ENCODE measurements at places on chromosomes 12 and 14. TPM values are rescaled to one million over a fixed set of nuclear protein-coding genes. Genes with fewer than 3 reads are reported as not detected.
A peak's percentile ranks its signal among the peaks of the same experiment; 100 is the strongest.

- DNase-seq: peak; percentile 22
- no peaks in the 10 kb centered on the region for H3K27me3 ChIP-seq
- peaks cover 28% of the 10 kb centered on the region for H3K4me1 ChIP-seq
- no peaks in the 10 kb centered on the region for H3K36me3 ChIP-seq
- peak overlapping the region; percentile 82 for H3K27ac ChIP-seq
Observed at GRCh38 chr14:22106700-22107697, 433.4 kb upstream of the OR4E1 start.

ZCRB1 gene
- total RNA-seq: 79.5 TPM

- DNase-seq: no peak
- H3K4me1 ChIP-seq: peaks cover 18% of the 10 kb centered on the region
- H3K27me3 ChIP-seq: no peaks in the 10 kb centered on the region
- H3K36me3 ChIP-seq: no peaks in the 10 kb centered on the region
- no peak overlapping the region for H3K27ac ChIP-seq
Observed at GRCh38 chr12:93894391-93895088, 217.4 kb downstream of the CRADD start.

- peaks cover 47% of the 10 kb centered on the region for H3K4me1 ChIP-seq
- no peaks in the 10 kb centered on the region for H3K27me3 ChIP-seq
- H3K4me3 ChIP-seq: no peak overlapping the region
- H3K27ac ChIP-seq: no peak overlapping the region
Observed at GRCh38 chr14:91220581-91221000, 23.9 kb downstream of the GPR68 start.

- peaks cover 23% of the 10 kb centered on the region for H3K36me3 ChIP-seq
- H3K4me3 ChIP-seq: no peak overlapping the region
- H3K4me1 ChIP-seq: peaks cover 46% of the 10 kb centered on the region
- peak; percentile 28 for DNase-seq
Observed at GRCh38 chr14:71358209-71358931, 451.1 kb downstream of the PCNX1 start.

GRCh38 chr14:61569812-61570548 is 125.3 kb upstream of the HIF1A start:
- peak; percentile 83 for DNase-seq
- H3K4me1 ChIP-seq: peaks cover 83% of the 10 kb centered on the region
- no peaks in the 10 kb centered on the region for H3K27me3 ChIP-seq
- H3K36me3 ChIP-seq: peaks cover 3% of the 10 kb centered on the region

SLC41A2 gene
- 2.7 TPM for total RNA-seq

TPPP2 gene
- total RNA-seq: not detected

ACACB gene
- total RNA-seq: 11.8 TPM

GRCh38 chr14:26401179-26401968 is 196.5 kb downstream of the NOVA1 start:
- no peak overlapping the region for H3K4me3 ChIP-seq
- no peaks in the 10 kb centered on the region for H3K27me3 ChIP-seq
- H3K36me3 ChIP-seq: no peaks in the 10 kb centered on the region
- no peak for DNase-seq
- H3K27ac ChIP-seq: no peak overlapping the region
- no peaks in the 10 kb centered on the region for H3K4me1 ChIP-seq

DNA sequence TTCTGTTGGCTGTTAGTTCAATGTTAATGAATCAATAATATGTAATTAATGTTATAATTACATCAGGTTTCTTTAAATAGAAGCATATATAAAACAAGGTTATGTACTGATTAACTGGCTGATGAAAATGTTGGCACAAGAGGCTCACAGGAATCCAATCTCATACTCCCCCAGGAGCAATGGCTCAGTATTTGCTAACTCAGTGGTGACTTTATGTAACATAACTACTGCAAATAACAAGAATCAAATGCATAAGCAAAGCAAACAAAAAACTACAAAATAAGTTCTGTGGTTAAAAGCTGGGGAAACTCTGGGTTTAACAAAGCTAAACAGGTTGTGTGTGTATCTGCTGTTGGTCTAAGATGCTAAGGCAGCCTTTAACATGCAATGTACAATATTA is 27.7 kb upstream of the BBS10 start:
- H3K27me3 ChIP-seq: no peaks in the 10 kb centered on the region
- peaks cover 28% of the 10 kb centered on the region for H3K36me3 ChIP-seq
- DNase-seq: no peak
- no peak overlapping the region for H3K4me3 ChIP-seq

- peak; percentile 39 for DNase-seq
- peaks cover 3% of the 10 kb centered on the region for H3K27me3 ChIP-seq
- no peaks in the 10 kb centered on the region for H3K36me3 ChIP-seq
- no peak overlapping the region for H3K4me3 ChIP-seq
- H3K27ac ChIP-seq: no peak overlapping the region
Observed at GRCh38 chr14:58598028-58598803, 39.5 kb upstream of the DACT1 start.

LMO3 gene
- not detected for total RNA-seq

GRCh38 chr14:100899884-100900771 is 3.4 kb downstream of the RTL1 start:
- DNase-seq: no peak
- H3K4me1 ChIP-seq: no peaks in the 10 kb centered on the region
- H3K27ac ChIP-seq: no peak overlapping the region
- H3K27me3 ChIP-seq: peaks cover 53% of the 10 kb centered on the region

DNA sequence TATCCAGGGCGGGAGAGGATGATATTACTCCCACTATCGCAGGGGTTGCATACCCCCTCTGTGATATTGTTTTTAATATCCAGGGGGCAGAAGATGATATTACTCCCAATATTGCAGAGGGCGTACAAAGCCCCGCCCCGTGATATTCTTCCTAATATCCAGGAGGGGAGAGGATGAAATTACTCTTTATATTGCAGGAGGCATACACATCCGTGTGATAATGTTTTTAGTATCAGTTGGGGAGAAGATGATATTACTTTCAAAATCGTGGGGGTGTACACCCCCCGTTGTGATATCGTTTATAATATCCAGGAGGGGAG is 52.9 kb upstream of the OXA1L start:
- peak overlapping the region; percentile 84 for H3K4me3 ChIP-seq
- H3K4me1 ChIP-seq: peaks cover 13% of the 10 kb centered on the region
- peaks cover 11% of the 10 kb centered on the region for H3K27me3 ChIP-seq

- DNase-seq: no peak
- H3K36me3 ChIP-seq: no peaks in the 10 kb centered on the region
- H3K4me1 ChIP-seq: no peaks in the 10 kb centered on the region
Observed at GRCh38 chr14:94936401-94936892, 166.5 kb upstream of the GSC start.

DNA sequence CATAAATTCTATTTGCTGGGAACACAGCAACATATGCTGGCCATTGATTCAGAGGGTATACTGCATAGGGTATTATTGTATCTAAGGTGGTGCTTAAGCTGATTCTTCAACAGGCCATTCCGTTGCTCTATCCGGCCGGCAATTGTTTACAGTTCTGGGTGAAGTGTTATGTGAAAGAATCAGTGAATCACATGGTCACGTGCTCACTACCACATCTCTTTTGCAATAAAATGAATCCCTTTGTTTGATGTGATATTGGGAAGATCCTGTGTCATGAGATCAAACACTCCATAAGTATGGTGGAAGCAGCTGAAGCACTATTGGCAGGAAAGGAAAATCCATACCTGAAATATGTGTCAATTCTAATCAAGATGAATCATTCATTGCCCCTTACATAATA is 7.6 kb upstream of the USP15 start:
- DNase-seq: no peak
- no peak overlapping the region for H3K27ac ChIP-seq
- H3K36me3 ChIP-seq: no peaks in the 10 kb centered on the region
- H3K4me1 ChIP-seq: peaks cover 44% of the 10 kb centered on the region

TAS2R7 gene
- total RNA-seq: not detected

DNA sequence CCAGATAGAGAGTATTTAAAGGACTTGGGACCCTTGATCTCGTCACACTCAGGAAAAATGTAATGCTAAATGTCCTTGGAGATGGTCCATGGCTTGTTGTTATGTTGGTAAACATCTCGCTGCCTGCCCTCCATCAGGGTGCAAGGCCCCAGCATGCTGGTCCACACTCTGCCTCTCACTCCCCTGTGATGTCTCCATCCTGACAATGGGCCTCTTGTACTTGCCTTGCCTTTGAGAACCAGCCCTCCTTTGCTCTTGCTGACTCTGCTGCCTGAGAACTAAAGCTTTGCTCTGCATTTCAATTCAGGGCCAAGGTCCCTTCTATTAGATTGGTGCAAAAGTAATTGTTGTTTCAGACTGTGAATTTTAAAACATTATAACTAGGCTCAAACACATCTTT is 131.0 kb upstream of the LMNTD1 start:
- DNase-seq: no peak
- H3K36me3 ChIP-seq: no peaks in the 10 kb centered on the region
- no peaks in the 10 kb centered on the region for H3K27me3 ChIP-seq

- H3K4me1 ChIP-seq: peaks cover 44% of the 10 kb centered on the region
- peak overlapping the region; percentile 87 for H3K27ac ChIP-seq
- H3K27me3 ChIP-seq: no peaks in the 10 kb centered on the region
- no peaks in the 10 kb centered on the region for H3K36me3 ChIP-seq
- H3K4me3 ChIP-seq: peak overlapping the region; percentile 77
- DNase-seq: no peak
Observed at GRCh38 chr12:46384451-46385309, 12.1 kb upstream of the SLC38A2 start.

DNA sequence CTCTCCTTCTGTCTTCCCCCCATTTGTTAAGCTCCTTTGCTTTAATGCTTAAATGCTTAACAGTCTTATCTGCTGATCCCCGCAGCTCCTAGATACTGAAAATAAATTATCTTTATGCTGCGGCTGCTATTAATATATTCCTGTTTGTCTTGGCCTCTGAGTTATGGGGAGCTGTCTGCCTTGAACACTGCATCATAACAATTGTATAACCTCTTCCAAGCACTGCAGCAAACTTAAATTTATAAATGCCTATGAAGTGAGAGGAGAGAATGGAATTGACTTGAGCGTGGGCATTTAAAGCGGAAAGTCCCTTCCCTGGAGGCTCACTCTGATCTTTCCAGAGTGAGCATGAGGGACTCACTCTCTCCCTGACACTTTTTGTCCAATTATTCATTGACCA is 23.1 kb upstream of the DCP1B start:
- H3K4me3 ChIP-seq: no peak overlapping the region
- no peak for DNase-seq
- H3K4me1 ChIP-seq: no peaks in the 10 kb centered on the region
- H3K36me3 ChIP-seq: no peaks in the 10 kb centered on the region

GRCh38 chr14:38254571-38255407 is 1.1 kb downstream of the CLEC14A start:
- H3K27me3 ChIP-seq: peaks cover 40% of the 10 kb centered on the region
- peaks cover 10% of the 10 kb centered on the region for H3K4me1 ChIP-seq
- no peaks in the 10 kb centered on the region for H3K36me3 ChIP-seq

SLC10A1 gene
- total RNA-seq: not detected

DNA sequence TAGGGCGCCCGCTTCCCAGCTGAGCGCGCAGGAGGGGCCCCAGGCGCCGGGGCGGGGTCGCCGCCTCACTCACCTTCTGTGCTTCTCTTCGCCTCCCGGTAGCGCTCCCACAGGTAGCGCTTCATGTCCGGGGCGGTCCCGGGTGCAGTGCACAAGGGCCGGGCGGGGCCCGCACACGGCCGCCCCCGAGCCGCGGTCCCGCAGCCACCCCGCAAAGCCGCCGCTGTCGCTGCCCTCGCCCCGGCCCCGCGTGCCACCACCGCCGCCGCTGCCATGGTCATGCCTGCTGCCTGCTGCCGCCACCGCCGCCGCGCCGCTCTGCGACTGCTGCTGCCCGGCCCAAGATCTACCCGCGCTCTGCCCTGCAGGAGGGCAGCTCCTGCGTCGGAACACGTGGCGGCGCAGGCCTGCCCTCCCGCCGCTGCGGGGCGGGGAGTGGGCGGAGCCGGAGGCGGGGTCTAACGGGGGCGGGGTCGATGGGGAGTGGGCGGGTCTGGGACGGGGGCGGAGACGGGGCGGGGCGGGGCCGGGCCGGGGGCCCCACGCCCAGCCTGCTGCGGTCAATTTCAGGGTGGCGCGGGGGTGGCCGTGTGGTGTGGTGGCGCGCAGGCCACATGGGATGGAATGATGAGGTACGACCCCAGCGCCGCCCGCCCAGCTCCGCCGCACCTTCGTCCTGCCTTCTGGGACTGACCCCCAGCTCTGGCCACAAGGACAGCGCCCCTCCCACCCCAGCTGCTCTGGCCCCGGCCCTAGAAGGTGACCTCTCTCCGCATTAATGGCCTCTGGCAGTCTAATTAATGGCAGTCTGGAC is at the start of gene NT5DC3:
Gene NT5DC3 (minus strand): TSS at position 359 of the 814 bp plus-strand sequence. CDS start 78 bp downstream, at position 281.
- no peak within 1 kb of the TSS for H3K27ac ChIP-seq
- peak within 1 kb of the TSS; percentile 81 for H3K4me3 ChIP-seq
- peak; percentile 82 for DNase-seq
- H3K36me3 ChIP-seq: peaks cover 12% of the 10 kb centered on the region
- peaks cover 21% of the 10 kb centered on the region for H3K4me1 ChIP-seq

GRCh38 chr12:64753427-64753826 is 5.8 kb downstream of the GNS start:
- no peak overlapping the region for H3K27ac ChIP-seq
- H3K4me3 ChIP-seq: no peak overlapping the region
- peaks cover 11% of the 10 kb centered on the region for H3K36me3 ChIP-seq
- H3K4me1 ChIP-seq: peaks cover 29% of the 10 kb centered on the region

GRCh38 chr12:92156704-92157395 is 11.2 kb upstream of the BTG1 start:
- peaks cover 58% of the 10 kb centered on the region for H3K4me1 ChIP-seq
- no peak for DNase-seq
- peaks cover 3% of the 10 kb centered on the region for H3K36me3 ChIP-seq
- H3K27me3 ChIP-seq: no peaks in the 10 kb centered on the region

P2RX7 gene
- 6.3 TPM for total RNA-seq

DNA sequence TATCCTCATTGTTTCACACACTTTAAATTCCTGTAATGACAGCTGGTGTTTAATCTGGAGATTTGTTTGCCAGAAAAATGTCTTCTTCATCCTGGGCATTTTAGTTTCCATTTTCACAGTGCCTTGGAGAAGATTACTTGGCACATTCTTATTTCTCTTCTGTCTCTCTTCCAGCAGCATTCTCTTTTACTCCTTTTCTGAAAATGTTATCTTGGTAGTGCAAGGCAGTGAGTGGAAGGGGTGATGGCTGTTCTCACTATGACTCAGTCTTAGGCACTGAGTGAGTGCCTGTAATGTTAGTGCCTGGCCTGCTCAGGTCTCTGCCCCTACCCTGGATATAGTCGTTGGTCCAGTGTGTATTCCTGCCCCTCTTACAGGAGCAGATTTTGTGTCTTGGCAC is 13.1 kb downstream of the CLECL1 start:
- peaks cover 4% of the 10 kb centered on the region for H3K27me3 ChIP-seq
- H3K4me1 ChIP-seq: peaks cover 38% of the 10 kb centered on the region
- no peak overlapping the region for H3K27ac ChIP-seq
- no peak for DNase-seq
- no peak overlapping the region for H3K4me3 ChIP-seq

DNA sequence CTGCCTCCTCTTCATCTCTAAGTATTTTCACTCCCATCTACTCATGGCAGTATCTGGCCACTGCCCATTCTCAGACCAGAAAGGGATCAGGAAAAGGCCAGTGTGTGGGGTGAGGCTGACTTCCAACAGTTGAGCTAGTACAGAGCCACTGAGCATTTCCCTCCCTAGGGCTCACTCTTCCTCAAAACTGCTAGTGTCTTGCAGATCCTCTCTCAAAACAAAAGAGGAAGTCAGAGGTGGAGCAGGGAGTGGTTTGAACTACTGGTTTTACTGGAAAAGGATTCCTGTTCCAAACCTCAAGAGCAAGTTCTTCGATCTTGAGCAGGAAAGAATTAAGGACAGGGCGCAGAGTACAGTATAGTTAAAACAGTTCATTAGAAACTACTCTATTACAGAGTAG is 11.7 kb upstream of the RNASE10 start:
- no peaks in the 10 kb centered on the region for H3K36me3 ChIP-seq
- H3K27me3 ChIP-seq: no peaks in the 10 kb centered on the region
- no peak overlapping the region for H3K4me3 ChIP-seq
- H3K4me1 ChIP-seq: peaks cover 62% of the 10 kb centered on the region

- no peak overlapping the region for H3K4me3 ChIP-seq
- no peaks in the 10 kb centered on the region for H3K27me3 ChIP-seq
- H3K36me3 ChIP-seq: no peaks in the 10 kb centered on the region
- DNase-seq: no peak
- peaks cover 85% of the 10 kb centered on the region for H3K4me1 ChIP-seq
Observed at GRCh38 chr12:76551482-76551888, 8.1 kb downstream of the OSBPL8 start.
